ENCODE measurements at places on chromosomes 12 and 14.

- no peak for DNase-seq
Measured at GRCh38 chr12:130124605-130125244, 37.5 kb upstream of the FZD10 start.

GRCh38 chr12:105860561-105861207 lies 278.1 kb downstream of the NUAK1 start:
- no peak for DNase-seq

DNA sequence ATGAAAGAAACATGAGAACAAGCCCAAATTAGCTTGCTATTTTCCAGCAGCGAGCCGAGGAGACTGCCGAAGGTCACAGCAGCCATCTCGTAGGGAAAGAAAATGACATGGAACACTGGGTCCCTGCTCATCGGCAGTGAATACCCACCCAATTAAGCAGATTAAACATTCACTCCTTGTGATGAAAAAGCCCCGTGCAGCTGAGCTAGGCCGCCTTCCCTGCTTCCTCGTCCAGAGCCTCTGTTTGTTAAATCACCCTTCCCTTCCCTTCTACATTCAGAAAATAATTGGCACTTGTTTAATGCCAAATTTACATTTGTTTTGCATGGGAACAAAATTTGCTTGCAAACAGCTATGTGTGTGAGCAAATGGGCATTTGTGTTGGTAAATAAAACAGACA lies 342.5 kb downstream of the RMST start:
- no peak for DNase-seq

DNA sequence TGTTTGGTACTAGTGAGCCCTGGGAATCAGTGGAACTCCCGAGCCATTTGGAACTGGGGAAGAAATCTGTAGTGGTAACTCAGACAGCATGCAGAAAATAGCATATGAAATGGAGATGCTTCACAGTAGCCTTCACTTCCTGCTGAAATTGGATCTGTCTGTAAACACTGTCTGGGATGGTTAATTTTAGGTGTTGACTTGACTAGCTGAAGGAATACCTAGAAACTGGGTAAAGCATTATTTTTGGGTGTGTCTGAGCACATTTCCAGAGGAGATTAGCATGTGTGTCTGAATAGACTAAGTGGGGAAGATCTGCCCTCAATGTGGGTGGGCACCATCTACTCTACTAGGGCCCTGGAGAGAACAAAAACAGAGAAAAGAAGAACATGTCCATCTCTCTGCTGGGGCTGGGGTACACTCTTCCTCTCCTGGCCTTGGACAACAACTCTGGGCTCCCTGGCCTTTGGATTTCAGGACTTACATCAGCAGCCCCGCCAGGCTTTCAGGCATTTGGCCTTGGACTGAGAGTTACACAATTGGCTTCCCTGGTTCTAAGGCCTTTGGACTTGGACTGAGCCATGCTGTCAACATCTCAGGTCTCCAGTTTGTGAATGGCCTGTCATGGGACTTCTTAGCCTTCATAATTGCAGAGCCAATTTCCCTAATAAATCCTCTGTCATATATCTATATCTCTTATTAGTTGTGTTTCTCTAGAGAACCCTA lies 14.0 kb upstream of the CRADD start:
- no peak for DNase-seq

- no peak for DNase-seq
Measured at GRCh38 chr12:8628731-8629130, 16.1 kb upstream of the AICDA start.

- DNase-seq: no peak
Measured at GRCh38 chr12:87217491-87217890, 811.7 kb downstream of the C12orf50 start.

DNA sequence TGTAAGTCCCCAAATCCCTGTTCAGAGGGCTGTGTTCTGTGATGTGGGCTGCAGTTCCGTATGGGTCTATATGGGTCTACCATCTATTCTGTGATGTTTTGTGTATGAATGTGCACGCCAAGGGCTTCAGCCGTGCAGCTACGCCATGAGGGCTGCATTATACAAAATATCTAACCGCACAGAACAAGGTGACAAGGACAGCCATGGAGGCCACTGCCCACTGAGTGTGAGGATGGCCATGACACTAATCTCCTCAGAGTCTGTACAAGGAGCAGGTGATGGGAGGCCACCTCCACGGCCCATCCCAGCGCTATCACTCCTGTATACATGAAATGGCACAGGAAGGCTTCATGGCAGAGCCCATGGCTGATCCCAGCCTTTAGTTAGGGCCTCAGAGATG lies 102.0 kb downstream of the DICER1 start:
- no peak for DNase-seq

DNA sequence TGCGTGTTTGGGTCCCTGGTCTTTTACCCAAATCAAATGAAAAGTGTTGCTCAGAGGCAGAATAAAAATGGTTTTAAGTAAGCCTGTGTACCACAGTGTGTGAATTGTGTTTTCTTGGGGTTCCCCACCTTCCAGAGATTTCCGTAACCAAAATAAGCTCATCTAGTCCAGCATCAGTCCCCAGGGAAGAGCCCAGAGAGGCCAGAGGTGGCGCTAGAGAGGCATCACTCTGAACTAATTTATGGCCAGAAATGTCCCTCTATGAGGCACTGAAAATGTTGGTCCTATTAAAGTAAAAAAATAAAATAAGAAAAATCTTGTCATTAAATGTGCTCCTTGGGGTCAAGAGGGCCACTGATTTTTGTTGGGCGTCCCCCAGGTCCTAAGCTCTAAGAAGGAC lies 24.9 kb upstream of the PRKAB1 start:
- no peak for DNase-seq

- no peak for DNase-seq
Measured at GRCh38 chr12:106000382-106001104, 138.2 kb downstream of the NUAK1 start.

GRCh38 chr14:59251811-59252771 lies 63.6 kb downstream of the DAAM1 start:
- no peak for DNase-seq

GRCh38 chr14:67683842-67684241 lies 9.4 kb upstream of the VTI1B start:
- DNase-seq: no peak

DNA sequence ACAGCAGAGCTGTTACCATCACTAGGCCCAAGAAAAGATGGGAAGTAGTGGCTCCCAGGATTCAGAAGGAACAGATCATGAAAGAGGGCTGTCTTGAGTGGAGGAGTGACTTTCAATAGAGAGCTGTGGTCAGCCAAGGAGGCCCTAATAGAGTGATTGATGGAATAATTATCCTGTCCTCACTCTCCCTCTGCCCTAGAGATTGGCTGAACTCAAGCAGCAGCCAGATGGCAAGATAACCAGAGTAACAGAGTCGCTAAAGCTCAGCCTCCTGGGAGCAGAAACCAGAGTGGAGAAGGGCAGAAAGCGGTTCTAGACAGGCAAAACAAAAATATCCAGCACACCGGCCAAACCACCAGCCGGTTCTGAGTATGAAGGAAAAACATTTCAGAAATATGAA lies 23.1 kb downstream of the GMFB start:
- DNase-seq: no peak

DNA sequence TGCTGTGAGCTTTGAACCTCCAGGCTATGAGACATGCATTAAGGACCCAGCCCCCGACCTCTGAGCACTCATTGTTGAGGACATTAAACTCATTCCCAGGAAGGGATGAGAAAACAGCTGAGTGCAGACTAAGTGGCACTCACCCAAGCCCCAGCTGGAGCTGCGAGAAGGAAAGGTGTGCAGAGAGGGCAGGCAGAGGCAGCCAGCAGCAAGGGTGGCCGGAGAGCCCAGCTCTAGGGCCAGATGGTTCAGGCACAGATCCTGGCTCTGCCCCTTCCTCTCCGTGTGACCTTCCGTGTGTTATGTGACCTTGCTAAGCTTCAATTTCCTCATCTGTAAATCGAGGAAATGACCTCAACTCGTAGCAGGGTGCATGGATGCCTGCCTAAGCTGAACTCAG lies 3.7 kb downstream of the TSPAN11 start:
- no peak for DNase-seq

- DNase-seq: no peak
Measured at GRCh38 chr12:94122591-94122990, 25.8 kb upstream of the PLXNC1 start.

- no peak for DNase-seq
Measured at GRCh38 chr12:59084511-59085375, 164.4 kb upstream of the LRIG3 start.

DNA sequence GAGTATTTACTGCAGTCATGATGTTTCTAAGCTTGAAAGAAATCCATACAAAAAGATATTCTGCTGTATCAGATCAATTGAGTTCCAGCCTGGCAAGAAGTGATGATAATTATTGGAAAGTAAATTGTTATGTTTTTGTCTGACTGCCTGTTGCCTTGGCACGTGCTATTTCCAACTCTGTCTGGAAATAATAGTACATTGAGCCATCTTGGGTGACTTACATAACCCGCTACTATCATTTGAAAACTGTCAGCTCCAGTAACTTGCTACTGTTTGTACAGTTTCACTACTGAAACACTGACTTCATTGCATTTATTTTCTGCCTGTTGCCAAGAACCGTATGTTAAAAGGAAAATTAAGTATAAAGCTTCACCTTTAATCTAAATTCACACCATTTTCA lies 318.6 kb downstream of the ITPR2 start:
- no peak for DNase-seq

- no peak for DNase-seq
Measured at GRCh38 chr12:85713373-85713772, 122.8 kb downstream of the RASSF9 start.

DNA sequence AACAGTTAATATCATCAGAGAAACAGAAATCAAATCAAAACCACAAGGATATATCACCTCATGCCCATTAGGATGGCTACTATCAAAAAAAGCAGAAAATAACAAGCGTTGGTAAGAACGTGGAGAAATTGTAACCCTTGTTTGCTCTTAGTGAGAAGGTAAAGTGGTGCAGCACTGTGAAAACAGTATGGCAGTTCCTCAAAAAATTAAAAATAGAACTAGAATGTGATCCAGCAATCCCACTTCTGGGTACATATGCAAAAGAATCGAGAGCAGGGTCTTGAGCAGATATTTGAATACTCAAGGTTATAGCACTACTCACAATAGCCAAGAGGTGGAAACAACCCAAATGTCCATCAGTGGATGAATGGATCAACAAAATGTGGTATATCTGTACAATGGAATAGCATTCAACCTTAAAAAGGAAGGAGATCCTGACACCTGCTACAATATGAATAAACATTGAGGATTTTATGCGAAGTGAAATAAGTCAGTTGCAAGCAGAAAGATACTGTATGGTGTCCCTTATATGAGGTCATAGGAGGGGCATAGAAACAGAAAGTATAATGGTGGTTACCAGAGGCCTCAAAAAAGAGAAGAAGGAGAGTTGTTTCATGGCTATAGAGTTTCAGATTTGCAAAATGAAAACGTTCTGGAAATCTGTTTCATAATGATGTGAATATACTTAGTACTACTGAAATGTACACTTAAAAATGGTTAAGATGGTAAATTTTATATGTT lies 131.0 kb upstream of the EEA1 start:
- no peak for DNase-seq

- DNase-seq: no peak
Measured at GRCh38 chr12:12891080-12891880, at the start of gene GPRC5A. Gene GPRC5A (plus strand): TSS chr12:12891562. CDS start chr12:12908250, 16,688 bp downstream.

GRCh38 chr14:50744231-50744630 lies 76.1 kb upstream of the SAV1 start:
- no peak for DNase-seq

DNA sequence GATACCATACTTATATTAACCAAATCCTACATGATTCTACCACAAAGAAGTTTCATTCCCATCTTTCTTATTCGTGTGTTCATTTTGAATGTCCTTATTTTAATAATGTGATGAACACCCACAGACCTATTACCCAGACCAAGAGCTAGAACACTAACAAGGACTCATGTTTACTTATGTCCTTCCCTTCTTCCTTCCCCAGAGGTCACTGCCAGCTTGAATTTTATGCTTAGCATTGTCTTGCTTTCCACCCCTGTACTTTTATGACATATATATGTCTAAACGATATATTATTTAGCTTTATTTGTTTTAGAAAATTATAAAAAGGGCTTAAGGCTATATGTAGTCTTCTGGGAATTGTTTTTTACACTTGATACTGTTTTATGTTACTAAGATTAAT lies 238.6 kb downstream of the LRIG3 start:
- DNase-seq: no peak

GRCh38 chr14:21263284-21264024 lies 5.8 kb downstream of the HNRNPC start:
- no peak for DNase-seq

- no peak for DNase-seq
Measured at GRCh38 chr12:50785406-50786001, 21.6 kb downstream of the ATF1 start.

GRCh38 chr12:45469902-45470301 lies 254.0 kb downstream of the ANO6 start:
- DNase-seq: no peak

- no peak for DNase-seq
Measured at GRCh38 chr14:30838351-30838750, 36.0 kb upstream of the COCH start.

- no peak for DNase-seq
Measured at GRCh38 chr14:64786296-64787149, 82.3 kb downstream of the PLEKHG3 start.

- DNase-seq: no peak
Measured at GRCh38 chr12:9134981-9135628, 19.4 kb upstream of the A2M start.

DNA sequence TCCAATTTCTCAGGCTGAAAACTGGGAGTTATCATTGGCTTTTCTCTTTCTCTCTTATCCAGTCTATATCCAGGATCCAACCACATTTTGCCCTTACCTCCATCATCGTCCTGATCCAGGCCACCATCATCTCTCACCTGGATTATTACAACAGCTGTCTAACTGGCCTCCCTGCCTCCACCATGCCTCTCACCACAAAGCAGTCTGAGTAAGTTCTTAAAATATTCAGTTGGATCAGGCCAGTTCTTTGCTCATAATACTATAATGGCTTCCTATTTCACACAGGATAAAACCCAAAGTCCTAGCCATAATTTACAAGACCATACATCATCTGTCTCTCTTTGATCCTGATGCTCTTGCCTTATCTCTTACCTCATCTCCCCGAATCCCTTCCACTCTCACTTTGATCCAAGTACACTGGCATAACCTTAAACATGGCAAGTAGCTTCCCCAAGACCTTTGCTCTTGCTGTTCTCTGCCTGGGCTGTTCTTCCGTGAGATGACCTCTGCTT lies 133.4 kb upstream of the RAP1B start:
- DNase-seq: no peak

DNA sequence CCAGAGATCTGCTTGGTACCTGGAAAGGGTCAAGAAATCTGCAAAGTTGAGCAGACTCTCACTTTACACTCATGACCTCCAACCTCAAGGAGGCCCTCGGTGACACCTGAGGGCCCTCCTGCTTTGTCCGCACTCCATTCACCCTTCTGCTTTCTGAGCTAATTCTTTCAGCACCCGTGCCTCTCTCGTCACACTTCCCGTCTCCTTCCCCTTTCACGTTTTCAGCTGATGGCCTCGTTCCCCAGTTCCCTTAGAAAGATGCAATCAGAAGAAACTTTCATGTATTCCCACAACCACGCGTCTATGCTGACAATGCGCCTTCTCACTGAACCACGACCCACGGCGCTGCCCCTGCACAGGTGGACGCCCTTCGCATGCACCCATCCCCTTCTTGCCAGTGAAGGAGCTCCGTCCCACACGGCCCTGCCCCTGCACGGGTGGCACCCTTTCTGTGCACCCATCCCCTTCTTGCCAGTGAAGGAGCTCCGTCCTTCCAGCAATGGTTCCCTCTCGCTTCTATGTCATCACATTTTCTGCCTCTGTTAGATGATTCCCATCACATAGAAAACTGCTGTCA lies 340.1 kb upstream of the FKBP4 start:
- no peak for DNase-seq

GRCh38 chr12:10067264-10067663 lies 31.5 kb downstream of the CLEC1A start:
- no peak for DNase-seq

GRCh38 chr12:3311491-3312103 lies 179.4 kb upstream of the PRMT8 start:
- no peak for DNase-seq
